ENCODE measurements at places on chromosomes 4 and X.
A peak's percentile ranks its signal among the peaks of the same experiment; 100 is the strongest.

DNA sequence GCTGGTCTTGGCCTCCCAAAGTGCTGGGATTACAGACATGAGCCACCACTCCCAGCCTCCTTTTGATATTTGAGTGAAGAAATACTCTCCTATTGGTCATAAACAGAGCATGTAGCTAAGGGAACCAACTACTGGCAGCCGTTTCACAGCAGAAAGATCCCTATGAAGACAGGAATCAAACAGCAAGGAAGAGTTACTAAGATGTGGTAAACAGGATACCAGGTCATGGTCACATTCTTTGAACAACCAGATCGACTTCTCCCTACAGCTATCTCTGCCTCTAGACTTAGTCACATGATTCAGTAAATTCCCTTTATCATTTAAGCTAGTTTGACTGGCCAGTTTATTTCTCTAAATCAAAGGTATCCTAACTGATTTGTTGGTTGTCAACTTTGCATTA lies 9.0 kb upstream of the HNRNPD start:
- no peak for DNase-seq

- DNase-seq = peak; percentile 7
These were observed 6.2 kb upstream of the GABRA4 start for GRCh38 chr4:46999566-46999965.

GRCh38 chr4:115687052-115687755 lies 573.8 kb upstream of the NDST4 start:
- no peak for DNase-seq

DNA sequence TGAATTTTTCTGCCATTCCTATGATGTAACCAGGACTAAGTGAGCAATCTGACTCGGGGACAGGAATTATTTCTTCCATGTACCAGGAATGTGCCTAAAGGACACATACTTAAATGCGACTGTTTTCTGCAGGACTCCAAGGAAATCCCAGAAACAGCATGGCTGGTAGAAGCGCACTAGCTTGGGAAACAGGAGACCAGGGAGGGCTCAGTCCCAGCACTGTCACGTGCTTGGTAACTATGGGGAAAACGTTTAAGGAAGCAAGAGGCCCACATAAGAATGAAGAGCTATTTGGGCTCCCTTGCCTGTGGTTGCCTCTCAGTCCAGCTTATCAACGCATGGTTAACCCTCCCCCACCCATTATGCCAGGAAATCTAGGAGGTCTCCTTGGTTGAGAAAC lies 19.6 kb downstream of the MPP1 start:
- DNase-seq = peak; percentile 2

- no peak for DNase-seq
These were observed 101.8 kb upstream of the HPF1 start for GRCh38 chr4:169859366-169860216.

DNA sequence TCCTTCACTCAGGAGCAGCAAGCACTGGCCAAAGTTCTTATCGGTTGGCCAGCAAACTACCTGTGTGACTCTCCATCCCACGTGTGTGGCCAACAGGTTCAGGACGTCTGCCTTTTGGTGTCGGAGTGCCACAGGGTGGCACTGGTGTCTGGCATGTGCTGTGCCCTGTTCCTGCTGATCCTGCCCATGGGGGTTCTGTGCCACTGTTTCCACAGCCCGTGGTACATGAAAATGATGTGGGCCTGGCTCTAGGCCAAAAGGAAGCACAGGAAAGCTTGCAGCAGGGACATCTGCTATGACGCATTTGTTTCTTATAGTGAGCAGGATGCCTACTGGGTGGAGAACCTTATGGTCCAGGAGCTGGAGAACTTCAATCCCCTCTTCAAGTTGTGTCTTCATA lies 4.6 kb upstream of the TLR2 start:
- no peak for DNase-seq

GRCh38 chrX:104255465-104255864 lies 732 bp upstream of the ESX1 start:
- DNase-seq = no peak

Data from fibroblast of skin of back (primary cell).